ENCODE measurements at places on chromosomes 4 and X. TPM values are rescaled to one million over a fixed set of nuclear protein-coding genes. Genes with fewer than 3 reads are reported as not detected.
A peak's percentile ranks its signal among the peaks of the same experiment; 100 is the strongest.

The CLDN22 gene
- not detected for total RNA-seq

GRCh38 chrX:83508006-83508405 is at the start of gene POU3F4:
TSS of gene POU3F4 (plus strand) at chrX:83508290. CDS start at chrX:83508325, 35 bp downstream.
- no peak for DNase-seq

The RTL5 gene
- total RNA-seq = 8.9 TPM

- DNase-seq = no peak
Measured at GRCh38 chr4:89491761-89492160, 184.2 kb upstream of the GPRIN3 start.

- DNase-seq = no peak
Measured at GRCh38 chr4:158112611-158113010, 60.2 kb downstream of the GASK1B start.

- DNase-seq = no peak
Measured at GRCh38 chrX:19256986-19257385, 86.7 kb upstream of the PDHA1 start.

The GPAT3 gene
- 3.4 TPM for total RNA-seq

GRCh38 chrX:56800801-56801200 is 71.8 kb downstream of the NBDY start:
- peak; percentile 35 for DNase-seq

GRCh38 chrX:106932960-106933537 is 12.8 kb downstream of the CLDN2 start:
- no peak for DNase-seq

- no peak for DNase-seq
Measured at GRCh38 chr4:61520681-61521160, 320.6 kb downstream of the ADGRL3 start.

DNA sequence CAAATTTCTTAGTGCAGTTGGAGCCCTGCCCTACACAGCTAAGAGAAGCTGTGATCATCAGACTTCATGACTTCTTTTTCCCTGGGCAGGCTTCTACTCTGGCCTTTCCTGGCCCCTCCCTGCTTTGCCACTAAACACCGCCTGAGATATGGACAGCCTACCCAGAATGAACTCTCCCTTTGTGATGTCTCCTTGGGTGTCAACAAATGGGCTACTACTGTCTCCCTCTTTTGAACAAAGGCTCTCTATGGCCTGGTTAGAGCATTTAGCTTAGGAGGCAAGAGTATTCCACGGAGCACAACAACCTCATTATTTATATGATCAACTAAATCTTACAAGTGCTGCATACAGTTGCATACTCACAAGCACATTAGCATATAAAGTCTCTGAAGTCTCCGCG is 127.6 kb upstream of the HCCS start:
- DNase-seq = no peak

- DNase-seq = no peak
Measured at GRCh38 chr4:110653321-110654253, 30.7 kb upstream of the PITX2 start.

The TMEM128 gene
- 19.1 TPM for total RNA-seq

The FABP2 gene
- not detected for total RNA-seq

- no peak for DNase-seq
Measured at GRCh38 chr4:122873146-122873545, 46.5 kb downstream of the FGF2 start.

DNA sequence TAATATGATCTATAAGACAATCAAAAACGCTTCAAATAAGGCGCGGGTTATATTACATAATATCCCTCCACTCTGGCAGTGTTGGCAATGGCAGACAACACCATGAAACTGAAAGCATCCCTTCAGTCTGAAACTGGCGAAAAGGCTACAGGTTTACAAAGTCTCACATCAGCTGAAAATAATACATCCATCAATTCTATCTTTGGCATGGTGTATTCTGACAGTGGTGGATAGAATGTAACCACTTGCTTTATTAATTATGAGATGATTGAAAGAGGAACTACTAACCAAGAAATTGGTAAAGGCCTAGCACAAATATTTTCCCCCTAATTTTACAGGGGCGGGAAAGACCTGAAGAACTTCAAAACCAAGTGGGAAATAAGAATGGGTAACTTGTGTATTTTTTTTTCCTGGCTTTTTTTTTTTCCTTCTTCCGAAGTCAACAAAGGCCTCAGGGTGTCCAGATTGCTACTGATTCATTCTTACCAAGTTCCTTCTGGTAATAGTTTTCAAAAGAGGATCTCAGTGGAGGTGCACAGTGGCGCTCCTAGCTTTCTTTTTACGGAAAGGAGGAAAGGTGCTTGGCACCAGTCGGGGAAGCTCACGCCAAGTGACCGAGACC is 728 bp downstream of the UBA6 start:
- no peak for DNase-seq

- DNase-seq = no peak
Measured at GRCh38 chr4:10506077-10506476, 48.9 kb upstream of the ZNF518B start.

The VSIG1 gene
- total RNA-seq = 0.24 TPM

GRCh38 chr4:185721190-185722028 is 90.6 kb downstream of the SORBS2 start:
- DNase-seq = no peak

GRCh38 chrX:130771230-130771629 is 131.8 kb downstream of the ENOX2 start:
- DNase-seq = no peak
